Activated T-cell treated with anti-CD3 and anti-CD28 coated beads for 1 hour (primary cell): ENCODE measurements at places on chromosomes 1 and 21.

DNA sequence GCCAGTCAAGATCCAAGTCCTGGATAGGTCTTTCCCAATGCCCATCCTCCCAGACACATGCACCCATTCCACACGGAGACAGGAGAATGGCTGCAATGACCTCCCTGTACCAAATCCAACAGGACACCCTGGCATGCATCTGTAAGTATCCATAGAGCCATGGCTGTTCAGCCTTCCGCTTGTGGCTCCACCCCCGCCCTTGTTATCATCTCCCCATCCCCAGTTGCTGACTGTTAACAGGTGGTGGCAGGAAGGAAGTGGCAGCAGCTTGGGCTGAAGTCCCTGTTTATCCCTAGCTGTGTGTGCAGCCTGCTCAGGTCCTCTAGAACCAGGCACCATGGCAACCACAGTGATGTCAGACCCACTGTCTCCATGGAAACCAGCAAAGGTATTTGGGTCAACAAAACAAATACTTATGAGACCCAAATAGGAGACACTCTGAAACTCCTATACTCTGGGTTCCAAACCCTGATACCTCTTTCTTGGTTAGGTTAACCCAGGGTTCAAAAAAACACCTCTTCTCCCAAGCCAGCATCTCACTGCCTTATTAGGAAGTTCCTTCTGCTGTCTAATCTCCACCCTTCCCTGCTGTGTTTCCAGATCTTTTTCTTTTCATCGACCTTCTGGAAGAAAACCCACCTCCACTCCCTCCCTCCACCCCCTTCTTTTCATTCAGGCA is 721 bp downstream of the PBXIP1 start:
- peak; percentile 80 for DNase-seq

GRCh38 chr1:43671626-43672330 is 21.8 kb downstream of the KDM4A start:
- no peak for DNase-seq

DNA sequence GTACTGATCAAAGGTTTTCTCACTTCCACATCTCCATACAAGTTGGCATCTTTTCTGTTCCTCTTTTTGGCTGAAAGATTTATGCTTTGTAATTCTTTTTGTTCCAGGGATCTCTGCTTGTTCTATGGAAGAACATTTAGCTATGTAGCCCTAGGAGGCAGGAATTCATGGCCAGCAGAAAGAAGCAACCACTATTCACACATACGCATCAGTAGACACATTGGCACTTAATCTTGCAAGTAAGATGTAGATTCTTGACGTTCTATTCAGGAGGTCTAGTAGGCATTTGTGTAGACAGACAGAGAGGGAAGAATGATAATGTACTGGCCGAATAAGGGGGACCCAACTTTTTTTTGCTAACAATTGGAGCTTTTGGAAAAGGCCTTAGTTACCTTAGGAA is 336.0 kb downstream of the NUF2 start:
- no peak for DNase-seq

- DNase-seq, result no peak
Observed at GRCh38 chr1:13714851-13715250, 14.9 kb downstream of the PRDM2 start.

DNA sequence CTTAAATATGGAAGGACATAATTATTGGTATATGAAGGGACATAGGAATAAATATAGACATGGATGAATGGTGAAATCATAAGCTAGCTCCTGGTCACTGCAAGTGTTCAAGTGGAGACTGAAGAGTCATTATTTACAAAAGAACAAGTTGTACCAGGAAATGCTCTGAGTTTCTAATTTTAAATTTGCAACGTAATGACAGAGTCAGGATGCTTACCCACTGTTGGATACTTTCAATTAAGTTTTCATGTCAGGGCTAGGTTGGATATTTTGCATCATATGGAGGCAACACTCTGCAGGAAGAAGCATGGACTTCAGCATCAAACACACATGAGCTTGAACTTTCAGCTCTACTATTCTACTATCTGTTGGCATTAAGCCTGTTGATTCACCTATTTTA is 499.6 kb upstream of the C1orf87 start:
- DNase-seq, result no peak

DNA sequence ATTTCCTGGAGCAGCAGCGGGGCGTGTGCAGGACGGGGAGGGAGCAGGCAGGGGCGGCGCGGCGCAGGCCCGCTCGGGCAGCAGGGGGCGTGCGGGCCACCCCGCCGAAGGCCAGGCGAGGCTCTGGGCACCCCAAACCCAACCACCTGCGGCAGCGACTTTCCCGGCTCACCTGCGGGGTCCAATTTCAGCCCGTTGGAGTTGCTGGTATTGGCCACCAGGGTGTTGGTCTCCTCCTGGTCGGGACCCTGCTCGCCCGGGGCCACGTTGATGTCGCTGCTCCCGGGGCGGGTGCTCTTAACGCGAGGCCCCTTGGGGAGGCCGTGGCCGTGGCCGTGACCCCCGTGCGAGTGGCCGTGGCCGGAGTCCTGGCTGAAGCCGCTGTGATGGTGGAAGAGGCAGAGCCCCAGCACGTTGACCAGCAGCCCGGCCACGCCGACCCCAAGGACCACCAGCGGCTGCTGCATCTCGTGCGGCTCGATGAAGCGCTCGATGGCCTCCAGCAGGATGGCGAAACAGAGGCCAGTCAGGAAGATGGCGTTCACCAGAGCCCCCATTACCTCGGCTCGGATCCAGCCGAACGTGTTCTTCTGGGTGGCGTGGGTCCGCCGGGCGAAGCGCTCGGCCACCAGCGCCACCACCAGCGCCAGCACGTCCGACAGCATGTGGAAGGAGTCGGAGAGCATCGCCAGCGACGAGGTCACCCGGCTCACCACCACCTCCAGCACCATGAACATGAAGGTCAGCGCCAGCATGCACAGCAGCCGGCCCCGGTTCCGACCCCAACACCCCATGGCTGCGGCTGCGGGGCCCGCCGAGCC is 932 bp downstream of the SLC30A1 start:
- DNase-seq, result peak; percentile 64

- no peak for DNase-seq
Observed at GRCh38 chr1:43077273-43077672, 94.8 kb downstream of the EBNA1BP2 start.

- no peak for DNase-seq
Observed at GRCh38 chr1:201641524-201642253, 102.8 kb downstream of the NAV1 start.

GRCh38 chr1:43849670-43850069 is 83.9 kb upstream of the ARTN start:
- DNase-seq, result no peak

DNA sequence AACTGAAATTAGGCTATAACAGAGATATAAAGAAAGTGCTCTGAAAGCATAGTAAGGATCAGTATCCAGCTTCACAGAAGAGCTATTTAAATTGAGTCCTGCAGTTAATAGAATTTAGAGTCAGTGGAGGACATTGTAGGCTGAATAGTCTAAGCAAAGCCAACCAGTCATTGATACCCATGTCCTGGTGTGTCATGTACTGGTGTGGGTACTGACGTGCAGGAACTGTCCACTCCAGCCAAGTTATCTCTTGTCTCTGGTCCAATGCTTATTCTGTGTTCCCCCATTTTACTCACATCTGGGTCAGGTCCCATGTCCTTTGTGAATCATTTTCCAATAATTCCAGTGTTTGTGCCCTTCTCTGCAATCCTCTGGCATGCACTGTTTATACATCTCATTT is 90.0 kb downstream of the MACF1 start:
- DNase-seq, result no peak

- DNase-seq, result no peak
Observed at GRCh38 chr1:154360288-154360687, 35.0 kb downstream of the ATP8B2 start.

- no peak for DNase-seq
Observed at GRCh38 chr1:177945943-177946650, 23.8 kb downstream of the SEC16B start.

- DNase-seq, result no peak
Observed at GRCh38 chr1:170583186-170583585, 51.2 kb downstream of the GORAB start.

DNA sequence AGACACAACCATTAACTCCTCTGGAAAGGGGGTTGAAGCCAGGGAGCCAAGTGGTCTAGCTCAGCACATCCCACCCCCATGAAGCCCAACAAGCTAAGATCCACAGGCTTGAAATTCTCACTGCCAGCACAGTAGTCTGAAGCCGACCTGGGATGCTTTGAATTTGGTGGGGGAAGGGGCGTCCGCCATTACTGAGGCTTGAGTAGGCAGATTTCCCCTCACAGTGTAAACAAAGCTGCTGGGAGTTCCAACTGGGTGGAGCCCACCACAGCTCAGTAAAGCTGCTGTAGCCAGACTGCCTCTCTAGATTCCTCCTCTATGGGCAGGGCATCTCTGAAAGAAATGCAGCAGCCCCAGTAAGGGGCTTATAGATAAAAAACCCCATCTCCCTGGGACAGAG is 193.5 kb downstream of the GPATCH2 start:
- DNase-seq, result no peak

DNA sequence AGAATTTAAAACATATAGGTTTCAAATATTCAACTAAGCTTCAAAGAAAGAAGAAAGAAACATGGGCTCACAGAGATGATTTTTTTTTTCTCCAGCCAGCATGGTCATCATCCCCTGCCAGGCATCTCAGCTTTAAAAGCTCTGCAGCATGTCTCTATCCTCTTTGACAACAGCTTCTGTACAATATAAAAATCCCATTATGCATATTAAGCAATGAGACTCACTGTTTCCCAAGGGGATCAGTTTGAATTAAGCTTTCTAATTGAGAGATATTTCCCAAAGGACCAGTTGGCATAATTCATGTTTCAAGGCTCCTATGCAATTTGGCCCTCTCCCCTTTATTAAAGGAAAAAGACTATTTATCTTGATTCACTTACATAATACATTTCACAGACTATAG is 220.3 kb downstream of the GRIK1 start:
- DNase-seq, result no peak

- DNase-seq, result no peak
Observed at GRCh38 chr1:159974350-159974965, 20.4 kb upstream of the SLAMF9 start.

GRCh38 chr1:59484096-59484495 is 187.2 kb downstream of the FGGY start:
- no peak for DNase-seq

DNA sequence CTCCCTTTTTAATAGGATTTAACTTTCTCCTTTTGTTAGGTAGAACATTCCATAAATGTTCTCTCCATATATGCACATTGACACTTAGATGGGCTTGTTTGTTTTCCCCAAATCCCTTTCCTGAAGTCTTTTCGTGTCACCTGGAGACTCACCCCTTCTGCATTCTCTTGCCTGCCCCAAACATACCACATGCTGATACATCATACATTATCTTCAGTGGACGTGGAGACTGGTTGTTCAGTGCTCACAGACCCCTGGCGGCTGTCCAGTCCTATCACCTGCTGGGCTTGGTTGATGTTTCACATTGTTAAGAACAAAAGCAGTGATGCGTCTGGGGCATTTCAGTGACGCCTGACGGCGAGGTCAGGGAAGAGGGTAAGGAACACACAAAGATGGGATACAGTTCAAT is 22.2 kb downstream of the FMOD start:
- DNase-seq, result no peak

DNA sequence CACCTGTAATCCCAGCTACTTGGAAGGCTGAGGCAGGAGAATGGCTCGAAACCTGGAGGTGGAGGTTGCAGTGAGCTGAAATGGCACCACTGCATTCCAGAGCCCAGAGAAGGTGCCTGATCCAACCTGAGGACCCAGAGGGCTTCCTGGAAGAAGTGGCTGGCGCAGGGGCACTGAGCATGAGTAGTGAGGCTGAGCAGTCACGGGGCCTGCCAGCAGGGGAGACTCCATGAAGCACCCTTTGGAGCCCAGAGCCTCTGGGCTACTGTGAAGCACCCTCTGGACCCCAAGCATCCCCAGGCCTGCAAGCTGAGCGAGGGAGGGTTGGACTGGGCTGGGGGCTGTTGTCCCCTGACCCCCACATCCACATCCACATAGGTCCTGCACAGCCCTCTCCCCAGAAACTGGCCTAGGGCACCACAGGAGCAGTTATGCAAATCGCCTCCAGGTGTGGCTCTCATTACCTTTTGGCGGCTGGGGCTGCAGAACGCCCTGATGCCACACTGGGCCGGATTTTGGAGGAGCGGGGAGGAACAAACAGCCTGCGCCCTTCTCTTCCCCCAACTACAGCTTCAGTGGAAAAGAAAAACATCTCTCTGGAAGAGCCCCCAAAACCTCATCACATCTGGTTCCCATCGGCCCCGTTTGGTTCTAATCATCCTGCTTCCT is 78.2 kb upstream of the TARDBP start:
- DNase-seq, result no peak

DNA sequence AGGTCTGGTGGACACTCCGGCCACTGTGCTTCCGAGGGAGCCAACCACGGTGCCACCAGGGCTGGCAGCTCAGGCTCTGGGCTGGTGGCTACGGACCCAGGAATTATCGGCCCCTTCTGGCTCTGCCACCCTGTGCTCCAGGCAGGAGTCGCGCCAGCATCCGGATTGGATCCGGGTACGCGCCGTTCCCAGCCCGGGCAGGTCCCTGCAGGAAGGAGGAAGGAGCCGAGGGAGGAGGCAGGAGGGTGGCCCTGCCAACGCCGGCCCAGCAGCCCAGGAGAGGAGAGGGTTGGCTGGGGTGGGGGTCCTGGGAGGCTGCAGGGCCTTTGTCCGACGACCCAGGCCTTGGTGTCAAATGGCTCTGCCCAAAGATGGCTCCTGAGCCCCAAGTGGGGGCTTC is 160.5 kb downstream of the CASZ1 start:
- DNase-seq, result no peak
